ENCODE measurements at places on chromosomes 3 and 15. TPM values are rescaled to one million over a fixed set of nuclear protein-coding genes. Genes with fewer than 3 reads are reported as not detected.
A peak's percentile ranks its signal among the peaks of the same experiment; 100 is the strongest.

- no peak for DNase-seq
These were observed 7.2 kb downstream of the DAPK2 start for GRCh38 chr15:64038878-64039610.

- DNase-seq = no peak
These were observed 40.6 kb upstream of the TRIM59 start for GRCh38 chr3:160490166-160490565.

GRCh38 chr15:56241374-56242105 is 2.1 kb downstream of the RFX7 start:
- DNase-seq = no peak

GRCh38 chr3:1847571-1847970 is 251.1 kb upstream of the CNTN4 start:
- no peak for DNase-seq

- DNase-seq = no peak
These were observed 3.8 kb downstream of the MPI start for GRCh38 chr15:74893627-74894026.

GRCh38 chr3:160078533-160078932 is 89.9 kb downstream of the IL12A start:
- DNase-seq = no peak

GRCh38 chr3:176994891-176995781 is 202.1 kb downstream of the TBL1XR1 start:
- DNase-seq = no peak

DNA sequence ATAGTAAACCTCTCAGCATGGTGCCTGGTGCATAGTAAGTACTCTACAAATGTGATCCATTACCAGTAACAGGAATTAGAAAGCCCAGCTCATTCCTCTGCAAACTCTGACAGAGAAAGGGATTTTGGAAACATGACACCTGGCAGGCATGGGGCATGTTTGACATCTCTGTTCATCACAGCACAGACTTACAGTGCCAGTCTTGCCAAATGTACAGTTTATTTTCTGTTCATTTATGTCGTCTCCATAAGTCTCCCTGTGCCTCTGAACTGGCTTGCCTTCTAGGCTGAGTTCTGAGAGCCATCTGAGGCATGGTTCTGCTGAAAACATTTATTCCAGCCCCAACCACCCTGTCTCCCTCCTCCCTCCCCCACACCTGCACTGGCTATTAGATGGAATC is 67.0 kb upstream of the CTDSPL start:
- no peak for DNase-seq

DNA sequence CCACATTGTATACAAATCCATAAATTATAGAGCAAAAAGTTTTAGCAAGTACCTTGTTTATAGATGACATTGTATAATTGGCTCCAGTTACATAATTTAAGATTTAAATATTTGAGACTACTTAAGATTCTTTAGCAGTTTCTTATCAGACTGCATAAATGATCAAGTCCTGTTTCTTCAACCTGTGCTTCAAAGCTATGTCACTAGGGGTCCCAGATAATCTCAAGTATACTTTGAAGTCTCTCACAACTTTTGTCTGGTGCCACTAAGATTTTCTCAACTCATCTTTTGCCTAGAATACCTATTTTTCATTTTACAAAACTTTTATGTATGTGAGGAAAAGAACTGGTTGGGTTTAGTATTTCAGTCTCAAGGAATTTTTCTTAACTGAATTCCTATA is 205.5 kb downstream of the STAG1 start:
- DNase-seq = no peak

DNA sequence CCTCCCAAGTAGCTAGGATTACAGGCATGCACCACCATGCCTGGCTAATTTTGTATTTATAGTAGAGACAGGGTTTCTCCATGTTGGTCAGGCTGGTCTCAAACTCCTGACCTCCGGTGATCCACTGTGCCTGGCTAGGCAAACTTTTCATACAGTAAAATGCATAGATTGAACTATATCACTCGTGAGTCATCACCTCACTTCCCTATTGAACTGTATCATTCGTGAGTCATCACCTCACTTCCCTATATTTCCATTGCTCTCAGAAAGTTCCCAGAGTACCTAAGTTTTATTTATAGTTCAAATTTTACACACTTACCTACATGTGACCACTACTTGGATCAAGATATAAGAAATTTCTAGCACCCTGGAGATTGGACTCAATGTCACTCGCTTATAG is 73.6 kb upstream of the ACAD9 start:
- no peak for DNase-seq

DNA sequence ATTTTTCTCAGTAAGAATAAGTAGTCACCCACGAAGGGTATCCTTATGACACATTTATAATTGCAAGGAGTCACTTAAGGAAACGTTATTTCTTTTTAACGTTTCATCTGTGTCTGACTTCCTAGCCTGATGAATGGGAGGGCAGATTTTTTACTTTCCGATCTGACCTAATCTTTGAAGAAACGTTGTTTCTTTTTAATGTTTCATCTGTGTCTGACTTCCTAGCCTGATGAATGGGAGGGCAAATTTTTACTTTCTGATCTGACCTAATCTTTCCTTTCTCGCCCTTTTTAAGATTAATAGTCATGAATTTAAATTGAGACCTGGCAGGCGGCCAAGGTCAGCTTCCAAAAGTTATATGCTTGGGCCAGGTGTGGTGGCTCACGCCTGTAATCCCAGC is 3.0 kb upstream of the KLHL6 start:
- no peak for DNase-seq

DNA sequence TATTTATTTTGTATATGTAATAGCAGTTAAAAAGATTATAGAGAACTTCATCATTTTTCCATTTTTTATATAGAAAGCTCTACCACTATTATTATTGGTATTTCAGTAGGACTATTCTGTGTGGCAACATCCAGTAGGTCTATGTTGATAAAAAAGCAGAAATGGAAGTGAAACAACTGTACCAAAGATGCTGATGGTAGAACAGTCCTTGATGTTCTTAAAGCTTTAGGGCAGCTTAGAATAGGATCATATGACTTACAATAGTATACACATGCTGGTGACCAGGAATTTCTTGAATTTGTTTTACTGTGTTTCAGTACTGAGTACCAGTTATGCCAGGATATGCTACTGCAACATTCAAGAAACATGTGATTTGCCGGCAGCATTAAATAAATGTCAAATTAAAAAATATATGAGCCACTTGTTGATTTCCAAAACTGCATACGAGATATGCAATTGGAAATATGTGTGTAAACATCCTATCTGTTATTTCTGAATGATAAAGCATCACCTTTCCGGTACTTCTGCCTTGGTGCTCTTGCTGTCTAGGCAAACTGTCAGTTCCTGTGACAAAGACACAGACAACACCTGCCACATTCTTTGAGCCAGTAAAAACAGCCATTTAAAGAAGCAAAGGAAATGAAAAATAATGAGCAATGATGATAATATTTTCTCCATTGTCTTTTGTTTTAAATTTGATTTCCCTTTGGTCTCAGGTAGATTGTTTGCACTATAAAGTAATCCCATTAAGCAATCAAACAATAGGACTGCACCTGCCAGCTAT is 649.2 kb downstream of the ZPLD1 start:
- DNase-seq = no peak

- DNase-seq = no peak
These were observed 75.7 kb upstream of the PRR23C start for GRCh38 chr3:139120086-139121056.

- peak; percentile 74 for DNase-seq
These were observed 190.5 kb upstream of the NECTIN3 start for GRCh38 chr3:110881069-110881468.

- no peak for DNase-seq
These were observed 975 bp downstream of the PCSK6 start for GRCh38 chr15:101488300-101489164.

GRCh38 chr3:157059661-157060060 is 100.3 kb downstream of the CCNL1 start:
- DNase-seq = no peak

DNA sequence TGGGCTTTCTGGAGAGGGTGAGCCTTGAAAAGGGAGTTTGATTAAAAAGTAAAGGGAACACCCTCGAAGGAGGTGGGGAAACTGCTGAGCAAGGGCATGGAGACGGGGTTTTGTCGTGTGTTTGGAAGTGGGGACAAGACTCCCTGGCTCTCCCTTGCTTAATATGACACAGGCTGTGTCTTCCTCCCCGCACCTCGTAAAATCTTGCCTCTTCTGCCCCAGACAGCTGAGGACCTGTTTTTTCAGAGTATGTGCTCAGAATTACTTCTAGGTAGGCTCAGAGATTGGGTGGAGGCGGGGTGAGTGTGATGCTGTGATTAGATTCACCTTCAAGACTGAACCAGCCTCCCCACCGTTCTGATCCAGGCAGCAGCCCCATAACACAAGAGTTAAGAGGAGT is 244.4 kb upstream of the TLE3 start:
- peak; percentile 2 for DNase-seq

DNA sequence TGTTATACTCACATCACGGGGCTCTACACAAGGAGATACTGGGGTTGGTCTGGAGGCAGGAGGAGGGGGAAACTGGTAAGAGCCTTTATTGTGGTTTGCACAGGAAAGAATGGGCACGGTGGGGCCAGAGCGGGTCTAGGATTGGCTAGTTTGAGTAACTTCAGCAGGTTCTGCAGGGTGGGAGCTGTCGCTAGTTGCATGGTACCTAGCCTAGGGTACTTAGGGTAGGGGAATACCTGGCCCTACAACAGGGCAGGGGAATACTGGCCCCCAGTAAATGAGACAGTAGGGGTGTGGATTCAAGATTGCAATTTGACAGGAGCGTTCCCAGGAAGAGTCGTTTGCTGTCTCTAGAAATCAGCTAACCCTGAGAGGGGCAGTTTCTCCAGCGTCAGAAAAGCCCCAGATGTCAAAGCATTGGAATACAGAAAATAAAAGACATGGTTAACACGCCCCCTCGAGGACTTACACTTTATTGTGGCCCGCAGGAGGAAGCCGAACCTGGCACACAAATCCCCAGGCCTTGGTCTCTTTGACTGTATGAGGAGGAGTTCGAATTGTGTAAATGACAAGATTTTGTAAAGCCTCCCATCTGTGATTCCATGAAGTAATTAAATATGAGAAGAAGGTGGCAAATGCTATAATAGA is 32.0 kb downstream of the ST8SIA2 start:
- no peak for DNase-seq

DNA sequence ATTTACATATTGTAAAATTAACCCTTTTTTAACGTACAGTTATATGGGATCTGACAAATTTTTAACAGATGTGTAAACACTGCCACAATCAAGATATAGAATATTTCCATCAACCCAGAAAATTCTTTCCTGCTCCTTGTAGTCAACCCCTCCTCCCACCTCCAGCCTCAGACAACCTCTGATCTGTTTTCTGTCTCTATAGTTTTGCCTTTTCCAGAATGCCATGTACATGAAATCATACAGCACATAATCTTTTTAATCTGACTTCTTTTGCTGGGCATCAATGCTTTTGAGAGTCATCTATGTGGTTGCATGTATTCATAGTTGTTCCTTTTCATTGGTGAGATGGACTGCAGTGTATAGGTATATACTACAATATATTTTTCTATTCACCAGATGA is 153.0 kb downstream of the SMAD6 start:
- DNase-seq = no peak

DNA sequence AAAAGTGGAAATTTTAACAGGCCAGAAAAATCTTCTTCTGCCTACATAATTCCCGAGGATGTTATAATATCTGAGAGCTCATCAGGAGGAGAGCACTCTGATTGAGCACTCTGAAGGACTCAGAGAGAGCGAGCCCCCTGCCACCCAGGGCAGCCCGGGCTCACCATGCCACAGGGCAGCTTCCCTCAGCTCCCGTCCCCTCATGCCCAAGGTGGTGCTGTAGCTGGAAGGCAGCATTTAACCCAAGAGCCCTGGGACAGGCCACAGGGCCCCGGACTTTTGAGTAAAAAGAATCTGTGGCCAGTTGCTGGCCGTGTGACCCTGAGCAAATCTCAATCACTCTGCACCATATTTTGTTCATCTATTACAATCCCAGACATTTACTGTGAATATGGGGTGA is 23.5 kb upstream of the RAD18 start:
- no peak for DNase-seq

- no peak for DNase-seq
These were observed 161.8 kb downstream of the NUP210 start for GRCh38 chr3:13258280-13258679.

DNA sequence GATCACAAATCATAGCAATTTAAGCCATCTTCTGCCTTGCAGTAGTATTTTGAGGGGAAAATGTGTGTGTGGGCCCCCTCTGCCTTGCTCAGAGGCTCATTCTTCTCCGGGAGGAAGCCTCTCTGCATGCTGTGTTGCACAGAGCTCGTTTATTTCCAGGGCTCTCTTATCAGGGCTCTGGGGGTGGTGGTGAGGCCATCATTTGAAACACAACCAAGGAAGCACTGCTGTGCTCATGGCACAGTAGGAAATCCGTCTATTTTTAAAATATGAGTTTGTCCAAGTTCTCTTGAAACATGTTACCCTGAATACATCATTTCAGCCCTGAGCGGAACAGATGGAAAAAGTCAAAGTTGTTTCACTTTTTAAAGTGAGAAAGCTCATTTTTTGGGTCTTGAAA is 369.0 kb upstream of the CFAP20DC start:
- DNase-seq = no peak

GRCh38 chr3:54714035-54714434 is 213.8 kb downstream of the LRTM1 start:
- DNase-seq = no peak

DNA sequence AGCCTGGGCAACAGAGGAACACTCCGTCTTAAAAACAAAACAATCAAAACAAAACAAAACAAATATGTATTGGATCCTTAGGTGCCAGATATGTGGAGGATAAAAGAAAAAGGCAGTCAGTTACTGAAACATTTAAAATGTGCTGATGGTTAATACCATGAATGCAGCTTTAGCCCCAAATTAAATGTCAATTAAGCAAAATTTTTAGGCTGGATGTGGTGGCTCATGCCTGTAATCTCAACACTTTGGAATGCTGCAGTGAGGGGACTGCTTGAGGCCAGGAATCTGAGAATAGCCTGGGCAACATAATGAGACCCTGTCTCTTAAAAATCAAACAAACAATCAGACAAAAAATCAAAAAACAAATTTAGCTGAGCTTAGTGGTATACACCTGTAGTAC is 8.5 kb upstream of the CHMP2B start:
- DNase-seq = no peak

DNA sequence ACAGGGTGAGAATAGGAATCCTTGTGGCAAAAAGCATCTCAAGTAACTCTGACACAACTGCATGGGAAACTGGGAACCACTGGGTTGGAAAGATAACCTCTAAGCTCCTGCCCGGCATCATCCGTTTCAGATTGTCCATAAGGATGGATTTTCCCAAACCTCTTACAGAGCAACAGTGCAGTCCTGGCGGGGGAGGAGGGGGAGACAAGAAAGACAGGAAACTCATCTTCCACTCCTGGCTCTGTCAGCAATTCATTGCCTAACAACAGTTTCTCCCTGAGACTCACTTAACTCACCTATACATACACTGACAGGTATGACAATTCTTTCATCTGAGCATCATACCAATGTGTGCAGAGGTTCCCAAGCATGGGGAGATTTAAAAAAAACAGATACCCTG is 279.0 kb downstream of the RPLP1 start:
- no peak for DNase-seq

Gene NISCH
- total RNA-seq = 27.8 TPM

Gene CIDEC
- 2.6 TPM for total RNA-seq

Gene SI
- not detected for total RNA-seq

Gene GPR15
- not detected for total RNA-seq

Gene TNFSF10
- 2.6 TPM for total RNA-seq

Gene KLF13
- 28.6 TPM for total RNA-seq

Gene PDIA5
- 24.6 TPM for total RNA-seq

Gene HRG
- 0.16 TPM for total RNA-seq

Gene SORD
- total RNA-seq = 14.7 TPM

Gene A4GNT
- total RNA-seq = 0.97 TPM

Gene CD276
- total RNA-seq = 13.9 TPM

Gene KLHL40
- not detected for total RNA-seq

Gene EXD1
- total RNA-seq = not detected

Gene MESP2
- total RNA-seq = 0.46 TPM

Gene TMEM45A
- total RNA-seq = 9.8 TPM

Data from pancreas (tissue), 10 donors.